SK-N-SH (cell line): ENCODE measurements at places on chromosomes 1 and 21. TPM values are rescaled to one million over a fixed set of nuclear protein-coding genes. Genes with fewer than 3 reads are reported as not detected.
A peak's percentile ranks its signal among the peaks of the same experiment; 100 is the strongest.

ENAH gene
- polyA plus RNA-seq, result 48.9 and 72.0 TPM in 2 replicates

ZNF670 gene
- polyA plus RNA-seq, result 0.84 and 1.4 TPM in 2 replicates

ELAPOR1 gene
- polyA plus RNA-seq, result 1.1 and 1.2 TPM in 2 replicates

DNA sequence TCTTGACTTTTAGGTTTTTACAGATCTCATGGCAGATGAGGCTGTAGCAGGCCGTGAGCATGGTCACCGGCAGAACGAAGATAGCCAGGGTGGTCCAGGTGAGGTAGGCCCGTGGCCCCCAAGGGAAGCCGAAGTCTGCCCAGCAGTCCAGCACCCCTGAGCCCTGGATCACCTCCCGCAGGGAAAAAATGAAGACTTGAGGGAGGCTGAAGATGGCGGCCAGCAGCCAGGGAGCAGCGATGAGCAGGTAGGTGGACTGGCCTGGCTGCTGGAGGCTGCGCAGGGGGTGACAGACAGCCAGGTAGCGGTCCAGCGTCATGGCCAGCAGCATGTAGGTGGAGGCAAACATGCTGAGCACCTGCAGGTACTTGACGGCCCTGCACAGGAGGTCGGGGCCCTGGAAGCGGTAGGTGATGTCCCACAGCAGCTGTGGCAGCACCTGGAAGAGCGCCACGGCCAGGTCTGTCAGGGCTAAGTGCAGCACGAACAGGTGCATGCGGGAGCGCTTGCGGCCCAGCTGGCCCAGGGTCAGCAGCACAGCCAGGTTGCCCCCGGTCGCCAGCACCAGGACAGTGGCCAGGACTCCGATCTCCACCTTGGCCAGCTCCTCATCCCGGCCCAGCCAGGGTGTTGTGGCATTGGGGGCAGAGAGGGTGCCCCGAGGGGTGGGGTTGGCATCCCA lies 856 bp downstream of the AVPR1B start:
- peaks cover 35% of the 10 kb centered on the region for H3K27me3 ChIP-seq
- H3K4me1 ChIP-seq, result no peaks in the 10 kb centered on the region
- no peak for DNase-seq
- H3K4me3 ChIP-seq, result no peak overlapping the region
- no peak overlapping the region for H3K27ac ChIP-seq

- H3K36me3 ChIP-seq, result no peaks in the 10 kb centered on the region
- H3K4me3 ChIP-seq, result no peak overlapping the region; the same call in 1 of the 2 replicates
- no peak overlapping the region for H3K27ac ChIP-seq
- peaks cover 33% of the 10 kb centered on the region for H3K27me3 ChIP-seq
Observed at GRCh38 chr1:152052606-152053005, 15.8 kb upstream of the S100A11 start.

- H3K27me3 ChIP-seq, result no peaks in the 10 kb centered on the region
- peak overlapping the region; percentile 94 for H3K4me3 ChIP-seq
- H3K36me3 ChIP-seq, result peaks cover 65% of the 10 kb centered on the region
- H3K4me1 ChIP-seq, result peaks cover 5% of the 10 kb centered on the region; the same call in 1 of the 2 replicates
Observed at GRCh38 chr1:156740237-156740740, 599 bp downstream of the MRPL24 start.

DNA sequence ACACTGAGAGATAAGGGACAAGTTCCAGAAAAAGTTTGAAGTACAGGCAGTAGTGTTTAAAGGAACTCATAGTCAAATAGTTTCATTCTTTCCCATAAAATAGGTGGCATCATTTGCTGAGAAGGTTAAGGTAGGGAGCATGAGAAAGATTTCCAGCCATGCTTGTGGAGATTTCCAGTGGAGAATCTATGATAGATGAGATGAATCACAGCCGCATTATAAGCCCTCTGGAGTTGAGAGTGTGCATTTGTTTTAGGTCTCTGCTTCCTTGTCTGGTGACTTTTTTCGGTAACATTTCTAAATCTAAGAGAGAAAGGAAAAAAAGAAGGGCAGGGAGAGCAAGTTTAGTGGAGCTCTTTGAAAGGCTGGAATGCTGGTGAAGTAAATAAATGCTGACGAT lies 108.7 kb downstream of the DISP1 start:
- DNase-seq, result no peak
- 0 out of 2 replicates have a peak, but pooled peaks cover 5% of the 10 kb centered on the region for H3K4me1 ChIP-seq
- H3K4me3 ChIP-seq, result no peak overlapping the region
- no peaks in the 10 kb centered on the region for H3K27me3 ChIP-seq
- H3K36me3 ChIP-seq, result no peaks in the 10 kb centered on the region

GRCh38 chr1:17281775-17282181 lies 26.2 kb upstream of the PADI4 start:
- no peaks in the 10 kb centered on the region for H3K36me3 ChIP-seq
- DNase-seq, result no peak
- no peak overlapping the region for H3K4me3 ChIP-seq
- H3K4me1 ChIP-seq, result peaks cover 1% of the 10 kb centered on the region; the same call in 1 of the 2 replicates

DNA sequence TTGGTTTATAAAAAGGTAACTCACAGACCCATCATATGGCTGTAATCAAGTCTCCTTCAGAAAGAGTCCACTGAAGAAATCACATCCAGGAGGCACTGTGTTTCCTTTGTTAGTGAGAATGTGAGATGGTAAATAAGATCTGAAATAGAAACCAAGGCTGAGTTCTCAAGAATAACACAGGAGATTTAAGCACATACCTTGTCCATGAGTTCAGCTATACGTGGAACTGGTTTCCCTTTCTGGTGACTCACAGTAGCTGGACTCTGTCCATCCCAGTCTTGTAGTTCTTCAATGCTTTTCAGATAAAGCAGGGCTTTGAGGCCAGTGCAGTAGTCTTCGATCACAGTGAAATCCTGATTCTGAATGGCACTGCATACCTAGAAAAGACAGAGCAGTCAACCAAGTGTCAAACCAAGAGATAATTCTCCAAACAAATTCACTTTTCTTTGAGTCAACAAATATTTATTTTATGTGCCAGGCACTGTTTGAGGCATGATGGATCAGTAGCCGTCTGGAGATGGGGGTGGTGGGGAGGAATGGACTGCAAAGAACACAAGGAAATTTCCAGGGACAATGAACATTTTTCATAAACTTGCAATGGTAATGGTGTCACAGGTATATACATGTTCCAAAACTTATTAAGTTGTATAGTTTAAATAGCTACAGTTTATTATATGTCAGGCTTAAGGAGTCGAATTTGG lies 471.4 kb downstream of the PTBP2 start:
- no peak for DNase-seq
- H3K4me3 ChIP-seq, result no peak overlapping the region
- H3K36me3 ChIP-seq, result peaks cover 39% of the 10 kb centered on the region
- no peaks in the 10 kb centered on the region; the same call in 1 of the 2 replicates for H3K4me1 ChIP-seq
- no peaks in the 10 kb centered on the region for H3K27me3 ChIP-seq

- H3K27ac ChIP-seq, result no peak overlapping the region
- no peaks in the 10 kb centered on the region for H3K36me3 ChIP-seq
- no peak overlapping the region for H3K4me3 ChIP-seq
- no peaks in the 10 kb centered on the region for H3K27me3 ChIP-seq
- DNase-seq, result no peak
Observed at GRCh38 chr1:247401310-247402119, 14.5 kb upstream of the NLRP3 start.

DNA sequence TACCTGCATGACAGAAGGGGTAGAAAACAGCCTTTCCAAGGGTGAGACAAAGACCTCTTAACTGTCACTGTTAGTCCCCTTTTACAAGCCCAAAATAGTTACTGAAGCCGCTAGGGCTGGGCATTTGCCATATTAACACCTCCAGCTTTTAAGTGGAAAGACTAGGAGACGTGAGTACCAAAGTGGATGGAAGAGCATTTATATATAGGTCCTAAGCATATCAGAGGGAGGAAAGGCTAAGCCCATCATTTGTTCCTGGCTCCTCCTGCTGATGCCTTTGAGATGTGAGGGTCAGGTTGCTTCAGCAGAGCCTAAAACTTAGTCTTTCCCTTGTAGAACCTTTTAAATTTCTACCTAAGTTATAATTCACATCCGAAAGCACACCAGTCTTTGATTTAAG lies 25.7 kb upstream of the APOBEC4 start:
- no peaks in the 10 kb centered on the region for H3K4me1 ChIP-seq
- no peak overlapping the region for H3K27ac ChIP-seq
- DNase-seq, result no peak
- H3K4me3 ChIP-seq, result no peak overlapping the region
- H3K27me3 ChIP-seq, result no peaks in the 10 kb centered on the region
- no peaks in the 10 kb centered on the region for H3K36me3 ChIP-seq

DNA sequence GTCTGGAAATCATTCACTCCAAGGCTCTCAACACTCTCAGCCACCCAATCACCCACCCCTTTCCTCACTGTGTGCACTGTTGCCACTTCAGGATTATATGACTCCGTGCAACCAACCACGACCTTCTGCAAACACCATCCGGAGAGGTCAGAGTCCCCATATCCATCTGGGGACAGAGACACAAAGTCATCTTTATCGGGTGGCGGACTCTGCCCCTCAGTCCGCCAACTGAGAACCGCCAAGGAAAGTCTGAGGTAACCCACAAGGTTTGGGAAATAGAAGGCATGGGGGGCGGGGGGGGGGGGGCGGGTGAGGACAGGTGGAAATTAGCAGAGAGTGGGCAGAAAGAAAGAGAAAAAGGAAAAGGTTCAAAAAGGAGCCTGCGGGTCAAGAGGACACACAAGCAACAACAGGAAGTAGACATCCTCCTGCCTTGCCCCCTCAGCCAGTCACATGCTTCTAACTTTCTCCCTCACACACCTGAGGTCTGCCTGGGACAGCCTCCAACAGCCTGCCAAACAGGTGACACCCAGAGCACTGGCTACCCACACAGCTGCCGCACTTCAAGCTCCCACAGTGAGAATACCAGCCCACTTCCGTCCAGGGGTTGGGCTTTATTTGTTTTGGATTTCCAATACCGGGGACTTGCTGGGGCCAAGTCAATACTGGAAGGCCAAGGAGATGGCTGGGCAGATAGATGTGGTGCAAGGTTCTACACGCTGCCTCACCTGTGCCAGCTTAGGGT lies 58.1 kb downstream of the SSBP3 start:
- H3K4me1 ChIP-seq, result no peaks in the 10 kb centered on the region
- peaks cover 3% of the 10 kb centered on the region for H3K36me3 ChIP-seq
- H3K4me3 ChIP-seq, result no peak overlapping the region
- H3K27me3 ChIP-seq, result no peaks in the 10 kb centered on the region
- no peak for DNase-seq
- H3K27ac ChIP-seq, result no peak overlapping the region

- no peaks in the 10 kb centered on the region; the same call in 1 of the 2 replicates for H3K4me1 ChIP-seq
- no peak overlapping the region for H3K4me3 ChIP-seq
- no peaks in the 10 kb centered on the region for H3K27me3 ChIP-seq
- no peak overlapping the region for H3K27ac ChIP-seq
- peaks cover 17% of the 10 kb centered on the region for H3K36me3 ChIP-seq
- no peak for DNase-seq
Observed at GRCh38 chr1:204396015-204396583, 15.5 kb downstream of the PPP1R15B start.

DNA sequence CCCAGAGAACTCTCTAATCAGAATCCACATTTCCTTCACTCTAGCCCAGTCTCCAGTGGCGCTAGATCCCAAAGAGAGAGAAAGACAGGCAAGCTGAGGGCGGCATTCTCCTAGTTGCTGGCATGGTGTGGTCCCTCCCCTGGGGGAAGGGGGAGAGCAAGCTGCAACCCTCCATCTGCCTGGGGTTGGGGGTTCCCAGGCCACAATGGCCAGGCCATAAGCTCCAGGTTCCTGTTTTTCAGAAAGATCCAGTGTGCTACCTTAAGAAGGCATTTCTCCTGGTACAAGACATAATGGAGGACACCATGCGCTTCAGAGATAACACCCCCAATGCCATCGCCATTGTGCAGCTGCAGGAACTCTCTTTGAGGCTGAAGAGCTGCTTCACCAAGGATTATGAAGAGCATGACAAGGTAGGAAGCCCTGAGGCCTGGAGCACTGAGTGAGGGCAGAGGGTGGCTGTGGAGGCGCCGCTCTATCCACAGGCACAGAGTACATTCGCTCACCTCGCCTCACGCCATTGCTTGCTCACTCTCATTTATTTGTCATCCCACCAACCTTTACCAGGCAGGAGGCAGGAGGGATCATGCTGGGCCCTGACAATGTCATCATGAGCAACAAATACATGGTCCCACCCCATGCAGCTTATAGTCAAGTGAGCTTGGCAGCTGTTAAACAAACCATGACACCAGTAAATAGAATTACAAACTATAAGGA lies 6.6 kb downstream of the CSF1 start:
- no peaks in the 10 kb centered on the region for H3K27me3 ChIP-seq
- H3K27ac ChIP-seq, result no peak overlapping the region
- peaks cover 3% of the 10 kb centered on the region; the same call in 1 of the 2 replicates for H3K4me1 ChIP-seq
- H3K36me3 ChIP-seq, result peaks cover 28% of the 10 kb centered on the region
- H3K4me3 ChIP-seq, result no peak overlapping the region
- DNase-seq, result no peak

GRCh38 chr1:59027177-59027576 lies 243.3 kb upstream of the JUN start:
- no peaks in the 10 kb centered on the region; the same call in 1 of the 2 replicates for H3K4me1 ChIP-seq
- H3K27ac ChIP-seq, result peak overlapping the region; percentile 99
- DNase-seq, result no peak
- H3K27me3 ChIP-seq, result no peaks in the 10 kb centered on the region
- H3K36me3 ChIP-seq, result no peaks in the 10 kb centered on the region
- H3K4me3 ChIP-seq, result no peak overlapping the region

GRCh38 chr1:110684491-110684890 lies 9.8 kb upstream of the KCNA3 start:
- no peak for DNase-seq
- no peaks in the 10 kb centered on the region for H3K4me1 ChIP-seq
- no peaks in the 10 kb centered on the region; the same call in 1 of the 2 replicates for H3K27me3 ChIP-seq

DNA sequence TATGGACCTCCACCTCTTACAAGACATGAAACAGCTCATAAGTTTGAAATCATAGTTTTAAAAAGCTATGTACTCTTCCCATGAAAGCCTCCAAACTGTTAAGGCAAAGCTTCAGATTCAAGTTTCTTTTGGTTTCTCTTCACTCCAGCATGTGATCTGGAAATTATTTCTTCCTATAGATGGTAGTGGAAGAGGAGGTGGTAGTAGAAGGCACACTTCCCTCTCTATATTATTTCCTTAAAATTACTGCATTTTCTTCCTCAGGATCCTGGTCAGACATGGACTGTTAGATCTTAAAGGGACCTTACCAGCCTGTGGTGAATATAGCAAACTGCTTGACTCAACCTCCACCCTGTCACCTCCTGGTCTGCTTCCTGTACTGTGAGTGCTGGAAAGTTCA lies 31.9 kb downstream of the NHLH2 start:
- H3K4me3 ChIP-seq, result no peak overlapping the region
- H3K4me1 ChIP-seq, result peaks cover 7% of the 10 kb centered on the region; the same call in 1 of the 2 replicates
- H3K27ac ChIP-seq, result no peak overlapping the region
- no peaks in the 10 kb centered on the region for H3K36me3 ChIP-seq
- DNase-seq, result no peak
